IMR-90 (cell line): ENCODE measurements at places on chromosomes 6 and 20. TPM values are rescaled to one million over a fixed set of nuclear protein-coding genes. Genes with fewer than 3 reads are reported as not detected.

Gene PARD6B
- 0.90 and 1.4 TPM in 2 replicates for total RNA-seq

DNA sequence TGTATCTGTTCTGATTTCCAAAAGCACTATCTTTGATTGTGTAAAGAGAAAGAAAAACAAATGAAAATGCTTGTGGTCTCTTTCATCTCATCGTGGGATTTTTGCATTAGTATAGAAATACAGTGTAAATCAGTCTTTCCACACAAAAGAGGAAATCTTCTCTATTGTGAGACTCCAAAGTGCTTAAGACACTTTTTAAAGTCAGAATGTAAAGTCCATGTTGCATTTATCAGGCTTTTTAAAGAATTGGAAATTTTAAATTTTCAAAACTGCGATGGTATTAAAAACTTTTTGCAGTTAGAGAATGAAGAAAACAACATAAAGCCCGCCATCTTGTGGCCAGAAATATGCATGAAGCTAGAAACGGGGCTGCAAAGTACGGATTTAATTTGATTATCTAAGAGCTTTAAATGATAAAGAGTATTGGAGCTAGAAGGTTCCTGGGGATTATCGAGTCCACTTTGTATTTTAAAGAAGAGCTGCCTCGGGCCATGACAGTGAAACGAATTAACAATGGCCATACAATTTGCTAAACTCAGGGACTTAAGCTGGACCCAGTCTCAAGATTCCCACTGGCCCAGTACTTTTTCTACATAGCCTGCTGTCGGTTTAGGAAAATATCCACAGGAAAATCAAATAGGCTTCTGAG lies 339.6 kb downstream of the ARHGAP18 start:
- H3K4me3 ChIP-seq, result no peak overlapping the region
- H3K36me3 ChIP-seq, result no peaks in the 10 kb centered on the region
- H3K27me3 ChIP-seq, result peaks cover 4% of the 10 kb centered on the region; the same call in 1 of the 2 replicates
- no peak overlapping the region for H3K27ac ChIP-seq
- H3K4me1 ChIP-seq, result no peaks in the 10 kb centered on the region
- DNase-seq, result peak; percentile 57

DNA sequence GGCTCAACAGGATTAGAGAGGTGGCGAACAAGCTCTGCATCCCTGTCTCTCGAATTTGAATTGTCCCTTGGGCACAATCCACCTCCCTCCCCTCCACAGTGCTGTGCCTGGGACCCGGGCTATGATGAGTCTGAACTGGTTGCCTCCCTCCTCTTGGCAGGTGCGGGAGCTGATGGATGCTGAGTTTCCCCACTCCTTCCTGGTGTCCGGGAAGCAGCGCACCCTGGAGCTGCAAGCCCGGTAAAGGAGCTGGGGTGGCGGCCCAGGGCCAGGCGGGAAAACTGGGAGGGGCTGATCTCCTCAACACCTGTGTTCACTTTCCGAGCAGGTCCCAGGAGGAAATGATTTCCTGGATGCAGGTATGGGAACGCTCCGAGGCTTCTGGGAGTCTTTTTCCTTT lies 14.9 kb downstream of the FGD2 start:
- H3K27ac ChIP-seq, result no peak overlapping the region
- H3K4me3 ChIP-seq, result no peak overlapping the region
- no peaks in the 10 kb centered on the region for H3K36me3 ChIP-seq
- no peak for DNase-seq
- no peaks in the 10 kb centered on the region for H3K27me3 ChIP-seq

GRCh38 chr20:34993941-34994508 lies 38.4 kb downstream of the MYH7B start:
- no peak overlapping the region for H3K27ac ChIP-seq
- no peak overlapping the region for H3K4me3 ChIP-seq
- peaks cover 50% of the 10 kb centered on the region; the same call in 1 of the 2 replicates for H3K36me3 ChIP-seq
- no peak for DNase-seq
- H3K4me1 ChIP-seq, result no peaks in the 10 kb centered on the region

DNA sequence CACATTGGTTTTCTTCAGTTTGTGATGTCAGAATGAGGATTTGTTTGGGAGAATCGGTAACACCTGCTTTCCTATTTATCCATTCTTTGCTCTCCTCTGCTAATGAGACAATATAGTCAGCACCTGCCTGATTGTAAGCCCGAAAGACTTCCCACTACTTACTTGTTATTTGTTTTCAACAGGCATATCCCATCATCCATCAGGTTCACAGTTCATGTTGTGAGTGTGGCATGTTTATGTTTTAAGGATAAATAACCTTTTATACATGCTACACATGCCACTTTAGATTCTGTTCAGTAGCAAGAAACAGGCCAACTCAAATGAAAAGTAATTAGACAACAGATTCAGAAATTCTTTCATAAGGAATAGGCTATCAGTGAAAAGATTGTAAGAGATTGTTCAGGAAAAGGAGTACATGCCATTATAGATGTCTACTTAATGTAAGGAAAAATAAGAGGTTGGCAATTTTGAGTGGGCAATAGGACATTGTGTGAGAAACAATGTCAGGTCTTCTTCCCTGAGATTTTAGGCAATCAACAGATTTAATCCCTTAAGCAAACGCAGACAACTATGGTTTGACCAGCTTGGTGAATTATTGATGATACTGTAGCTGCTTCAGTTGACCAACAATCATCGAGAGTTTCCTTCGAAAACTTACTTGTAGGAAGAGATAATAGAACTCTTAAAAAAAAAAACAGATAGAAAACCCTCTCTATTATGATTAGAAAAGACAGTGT lies 7.9 kb upstream of the GPRC6A start:
- no peaks in the 10 kb centered on the region for H3K27me3 ChIP-seq
- no peaks in the 10 kb centered on the region for H3K4me1 ChIP-seq
- H3K36me3 ChIP-seq, result no peaks in the 10 kb centered on the region
- no peak for DNase-seq
- no peak overlapping the region for H3K4me3 ChIP-seq
- no peak overlapping the region for H3K27ac ChIP-seq

DNA sequence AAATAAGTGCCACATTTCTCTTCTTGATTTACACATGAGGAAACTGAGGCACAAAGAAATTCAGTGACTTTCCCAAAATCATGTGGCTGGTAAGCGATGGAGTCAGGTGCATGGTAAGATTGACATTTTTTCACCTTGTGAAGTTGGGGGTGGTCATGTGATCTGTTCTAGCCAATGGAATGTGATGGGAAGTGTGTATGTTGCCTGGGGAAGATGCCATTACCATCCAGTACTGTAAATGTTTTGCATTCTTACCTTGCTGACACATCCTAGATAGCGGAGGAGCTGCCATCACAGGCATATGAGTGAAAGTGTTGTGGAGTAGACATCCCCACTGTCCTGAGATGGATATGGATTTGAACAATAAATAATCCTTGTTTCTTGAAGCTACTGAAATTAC lies 499.6 kb upstream of the SULF2 start:
- peak; percentile 75 for DNase-seq
- H3K4me3 ChIP-seq, result no peak overlapping the region
- H3K4me1 ChIP-seq, result peaks cover 4% of the 10 kb centered on the region
- no peaks in the 10 kb centered on the region for H3K36me3 ChIP-seq
- H3K27me3 ChIP-seq, result peaks cover 2% of the 10 kb centered on the region; the same call in 1 of the 2 replicates

- DNase-seq, result no peak
- H3K36me3 ChIP-seq, result peaks cover 16% of the 10 kb centered on the region
- no peak overlapping the region for H3K4me3 ChIP-seq
Observed at GRCh38 chr6:131951576-131952230, 531 bp upstream of the CCN2 start.

- H3K27ac ChIP-seq, result no peak overlapping the region
- H3K36me3 ChIP-seq, result no peaks in the 10 kb centered on the region
- no peak overlapping the region for H3K4me3 ChIP-seq
- H3K27me3 ChIP-seq, result peaks cover 5% of the 10 kb centered on the region
Observed at GRCh38 chr6:45959534-45960145, 56.0 kb downstream of the CLIC5 start.

Gene HEY2
- not detected in 2 replicates for total RNA-seq

DNA sequence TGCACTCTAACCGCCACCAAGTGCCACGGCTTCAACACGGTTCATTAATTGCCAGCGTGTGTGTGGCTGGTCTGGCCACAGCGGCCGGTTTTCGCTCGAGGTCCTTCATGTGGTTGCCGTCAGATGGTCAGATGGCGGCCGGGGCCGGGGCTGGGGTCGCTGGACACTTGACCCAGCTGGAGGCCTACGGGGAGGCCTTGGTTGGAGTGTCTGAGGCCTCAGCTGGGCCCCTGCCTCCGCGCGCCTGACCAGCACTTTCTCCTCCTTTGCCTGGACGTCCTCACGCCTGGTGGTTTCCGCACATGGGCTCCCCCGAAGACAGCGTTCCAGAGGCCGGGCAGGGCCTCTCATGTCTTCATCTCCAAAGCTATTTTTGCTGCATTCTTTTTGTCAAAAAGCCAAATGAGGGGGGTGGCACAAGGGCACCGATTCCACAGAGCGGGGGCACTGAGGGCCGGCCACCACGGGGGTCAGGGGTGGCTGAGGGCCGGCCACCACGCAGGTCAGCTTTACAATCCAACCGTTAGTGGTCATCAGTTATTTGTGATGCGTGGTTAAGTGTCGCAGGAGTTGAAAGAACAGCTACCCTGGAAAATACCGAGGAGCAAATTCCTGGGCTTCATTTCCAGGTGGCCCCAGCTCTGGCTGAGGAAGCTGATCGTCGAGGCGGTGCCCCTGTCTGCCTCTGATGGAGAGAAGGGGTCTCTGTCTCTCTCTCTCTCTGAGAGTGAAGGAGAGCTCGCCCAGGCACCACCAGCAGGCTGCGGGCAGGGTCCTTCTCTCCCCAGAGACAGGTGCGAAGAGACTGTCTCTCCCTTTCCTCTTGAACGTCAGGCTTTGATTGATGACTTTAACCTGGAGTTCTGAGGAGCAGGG lies 50.5 kb upstream of the FRMD1 start:
- no peak for DNase-seq
- no peaks in the 10 kb centered on the region for H3K36me3 ChIP-seq
- no peak overlapping the region for H3K27ac ChIP-seq
- H3K4me3 ChIP-seq, result no peak overlapping the region
- peaks cover 9% of the 10 kb centered on the region for H3K27me3 ChIP-seq

DNA sequence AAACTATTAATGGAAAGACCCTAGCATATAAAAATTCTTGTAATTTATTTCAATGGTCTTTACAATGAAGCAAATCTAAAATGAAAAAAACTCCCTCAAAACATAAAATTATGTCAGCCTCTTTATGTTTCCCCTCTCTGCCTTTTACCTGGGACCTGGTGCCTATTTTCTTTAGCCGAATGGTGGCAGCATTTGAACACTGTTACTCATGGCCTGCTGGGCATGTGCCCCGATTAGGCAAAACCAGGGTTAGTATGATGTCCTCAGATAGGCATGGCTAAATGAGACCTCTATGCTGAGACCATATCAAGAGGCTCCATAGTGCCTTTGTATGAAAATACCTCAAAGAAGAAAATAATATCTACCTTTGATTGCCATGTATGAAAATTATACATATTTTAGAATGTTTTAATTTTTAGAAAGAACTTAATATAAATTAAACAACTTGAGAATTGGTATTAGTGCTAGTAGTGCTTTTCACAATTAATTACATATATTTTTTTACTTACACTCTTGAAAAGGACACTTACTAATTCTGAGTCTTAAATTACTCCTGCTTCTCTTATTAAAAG lies 22.5 kb upstream of the C6orf58 start:
- no peaks in the 10 kb centered on the region; the same call in 1 of the 2 replicates for H3K27me3 ChIP-seq
- H3K4me1 ChIP-seq, result no peaks in the 10 kb centered on the region

- DNase-seq, result peak; percentile 27
- peaks cover 6% of the 10 kb centered on the region for H3K4me1 ChIP-seq
- peaks cover 20% of the 10 kb centered on the region for H3K36me3 ChIP-seq
- peak overlapping the region; percentile 86 for H3K4me3 ChIP-seq
Observed at GRCh38 chr20:59032713-59033059, 551 bp upstream of the ATP5F1E start.

GRCh38 chr6:122727244-122727643 lies 52.3 kb upstream of the FABP7 start:
- no peaks in the 10 kb centered on the region for H3K4me1 ChIP-seq
- H3K27me3 ChIP-seq, result no peaks in the 10 kb centered on the region; the same call in 1 of the 2 replicates
- H3K27ac ChIP-seq, result no peak overlapping the region
- DNase-seq, result no peak
- H3K36me3 ChIP-seq, result no peaks in the 10 kb centered on the region

GRCh38 chr20:47318027-47318585 lies 38.4 kb downstream of the ZMYND8 start:
- peaks cover 45% of the 10 kb centered on the region for H3K4me1 ChIP-seq
- H3K27me3 ChIP-seq, result no peaks in the 10 kb centered on the region
- peak overlapping the region; percentile 95 for H3K27ac ChIP-seq
- H3K4me3 ChIP-seq, result no peak overlapping the region

- H3K36me3 ChIP-seq, result no peaks in the 10 kb centered on the region
- H3K27ac ChIP-seq, result no peak overlapping the region
- no peak overlapping the region for H3K4me3 ChIP-seq
- no peaks in the 10 kb centered on the region for H3K4me1 ChIP-seq
- DNase-seq, result no peak
Observed at GRCh38 chr20:60215816-60216730, 257.9 kb downstream of the CDH26 start.

- H3K36me3 ChIP-seq, result no peaks in the 10 kb centered on the region
- DNase-seq, result no peak
- no peak overlapping the region for H3K27ac ChIP-seq
- no peak overlapping the region for H3K4me3 ChIP-seq
Observed at GRCh38 chr6:145212813-145213212, 522.5 kb downstream of the EPM2A start.

Gene LRRC73
- total RNA-seq, result under 0.01 TPM in 2 replicates

GRCh38 chr6:7006515-7007191 lies 101.1 kb upstream of the RREB1 start:
- no peak overlapping the region for H3K4me3 ChIP-seq
- no peaks in the 10 kb centered on the region for H3K4me1 ChIP-seq
- DNase-seq, result no peak
- no peaks in the 10 kb centered on the region for H3K36me3 ChIP-seq
- no peaks in the 10 kb centered on the region for H3K27me3 ChIP-seq

Gene COL9A3
- 0.28 and 0.36 TPM in 2 replicates for total RNA-seq

DNA sequence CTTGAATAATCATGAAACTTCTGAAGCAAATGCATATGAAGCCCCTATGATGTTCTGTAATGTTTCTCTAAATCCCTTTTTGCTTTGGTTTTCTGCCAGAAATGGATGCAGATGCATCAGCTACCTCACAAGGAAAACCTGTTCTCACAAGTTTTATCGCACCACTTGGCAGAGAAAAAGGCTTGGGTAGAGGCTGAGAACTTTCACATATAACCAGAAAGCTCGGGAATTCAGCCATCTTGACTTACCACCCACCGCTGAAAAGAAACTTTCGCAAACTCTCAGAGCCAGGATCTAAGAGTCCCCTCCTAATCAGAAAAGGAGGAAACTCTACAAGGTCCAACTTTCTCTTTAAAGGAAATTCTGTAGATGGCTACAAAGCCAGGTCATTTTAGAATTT lies 36.2 kb upstream of the ADTRP start:
- no peaks in the 10 kb centered on the region for H3K36me3 ChIP-seq
- no peak for DNase-seq

- no peak for DNase-seq
- no peaks in the 10 kb centered on the region for H3K36me3 ChIP-seq
- H3K27ac ChIP-seq, result no peak overlapping the region
- H3K4me1 ChIP-seq, result no peaks in the 10 kb centered on the region
Observed at GRCh38 chr6:46036911-46037310, 21.3 kb upstream of the CLIC5 start.
